Muscle of leg (tissue), 16 donors: ENCODE measurements at places on chromosomes 4 and X.

DNA sequence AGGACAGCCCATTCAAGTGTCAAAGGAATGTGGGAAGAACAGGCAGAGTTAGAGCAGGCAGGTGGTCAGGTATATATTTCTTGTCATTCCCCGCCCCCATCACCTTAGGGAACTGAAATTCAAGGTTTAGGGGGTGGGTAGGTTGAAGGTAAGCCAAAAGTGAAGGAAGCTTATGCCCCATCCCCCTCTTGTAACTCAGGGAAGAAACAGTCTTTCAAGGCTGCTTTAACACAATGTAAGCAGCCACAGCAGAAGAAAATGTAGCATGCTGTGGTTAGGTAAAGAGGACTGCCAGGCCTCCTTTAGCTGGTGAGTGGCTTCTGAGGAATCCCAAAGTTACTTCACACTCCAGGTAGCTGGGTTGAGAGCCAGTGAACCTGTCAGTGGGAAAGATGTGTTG is 122.3 kb downstream of the RS1 start:
- DNase-seq, result no peak

- DNase-seq, result peak; percentile 33
These were observed 21.0 kb upstream of the ANXA5 start for GRCh38 chr4:121717680-121718237.

- DNase-seq, result peak; percentile 24
These were observed 13.1 kb upstream of the DRP2 start for GRCh38 chrX:101206471-101206870.

DNA sequence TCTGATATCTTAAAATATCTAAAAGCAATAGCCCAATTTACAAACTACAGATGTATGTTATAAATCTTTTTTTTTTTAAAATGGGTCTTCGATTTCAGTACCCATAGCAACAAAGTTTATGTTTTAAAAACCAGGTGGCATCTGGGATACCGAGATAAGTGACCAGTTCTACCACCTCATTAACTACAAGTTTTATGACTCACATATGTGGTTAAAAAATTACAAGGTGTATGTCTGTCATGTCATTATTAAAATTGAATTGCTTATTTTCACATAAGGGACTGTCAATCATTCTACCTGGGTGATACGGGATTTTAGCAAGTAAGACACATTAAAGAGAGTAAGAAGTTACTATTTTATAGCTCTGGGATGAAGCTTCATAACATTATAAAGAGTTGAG is 192.0 kb upstream of the ETNPPL start:
- no peak for DNase-seq

DNA sequence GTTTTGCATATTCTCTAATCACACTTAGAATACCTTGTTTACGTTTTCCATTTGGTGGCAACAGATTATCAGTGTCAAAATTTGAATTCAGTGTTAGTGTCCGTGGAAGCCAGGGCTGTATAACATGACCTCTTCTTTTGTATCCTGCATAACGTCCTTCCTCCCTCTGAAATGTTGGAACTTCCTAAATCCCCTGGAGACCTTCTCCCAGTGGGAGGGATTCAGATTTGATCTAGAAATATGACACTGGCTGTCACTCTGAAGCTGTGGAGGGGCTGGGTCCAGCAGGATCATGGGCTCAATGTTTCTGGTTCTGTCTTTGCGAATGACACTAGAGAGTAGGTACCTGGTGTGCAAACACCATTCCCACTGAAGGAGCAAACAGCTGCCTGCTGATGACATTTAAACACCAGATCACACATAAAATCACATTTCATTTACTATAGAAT is 850 bp upstream of the CXCL3 start:
- DNase-seq, result no peak

- DNase-seq, result no peak
These were observed 835 bp downstream of the TDO2 start for GRCh38 chr4:155904331-155904730.

DNA sequence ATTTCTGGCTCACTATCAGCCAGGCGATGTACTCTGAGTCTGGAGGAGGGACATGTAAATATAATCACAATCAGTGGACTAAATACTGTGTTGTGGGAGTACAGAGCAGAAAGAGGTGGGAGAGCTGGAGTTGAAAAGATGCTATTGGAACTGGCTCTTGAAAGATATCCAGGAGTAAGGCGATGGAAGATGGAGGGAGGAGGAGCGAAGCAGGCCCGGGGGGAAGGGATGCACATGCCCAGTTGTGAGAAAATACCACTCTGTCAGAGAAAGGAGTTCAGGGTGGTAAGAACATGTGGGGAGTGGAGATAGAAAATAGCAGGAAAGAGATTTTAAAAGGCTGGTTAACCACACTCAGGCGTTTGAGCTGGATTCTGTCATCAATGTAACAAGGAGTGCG is 216.9 kb upstream of the ETNPPL start:
- DNase-seq, result no peak

DNA sequence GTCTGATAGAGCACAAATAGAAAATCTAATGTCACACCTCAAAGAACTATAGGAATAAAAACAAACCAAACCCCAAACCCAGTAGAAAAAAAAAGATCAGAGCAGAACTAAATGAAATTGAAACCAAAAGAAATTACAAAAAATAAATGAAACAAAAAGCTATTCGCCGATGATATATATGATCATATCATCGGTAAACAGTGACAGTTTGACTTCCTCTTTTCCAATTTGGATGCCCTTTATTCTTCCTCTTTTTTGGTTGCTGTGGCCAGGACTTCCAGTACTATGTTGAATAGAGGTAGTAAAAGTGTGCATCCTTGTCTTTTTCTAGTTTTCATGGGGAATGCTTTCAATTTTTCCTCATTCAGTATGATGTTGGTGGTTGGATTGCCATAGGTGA is 215.3 kb upstream of the AR start:
- DNase-seq, result no peak

- no peak for DNase-seq
These were observed 174.2 kb downstream of the NHS start for GRCh38 chrX:17549107-17549651.

GRCh38 chr4:78032446-78032845 is 24.7 kb upstream of the FRAS1 start:
- DNase-seq, result no peak

- DNase-seq, result no peak
These were observed 1.4 kb downstream of the CPLX1 start for GRCh38 chr4:824461-825062.

GRCh38 chrX:14607446-14607985 is 78.2 kb downstream of the GLRA2 start:
- no peak for DNase-seq

DNA sequence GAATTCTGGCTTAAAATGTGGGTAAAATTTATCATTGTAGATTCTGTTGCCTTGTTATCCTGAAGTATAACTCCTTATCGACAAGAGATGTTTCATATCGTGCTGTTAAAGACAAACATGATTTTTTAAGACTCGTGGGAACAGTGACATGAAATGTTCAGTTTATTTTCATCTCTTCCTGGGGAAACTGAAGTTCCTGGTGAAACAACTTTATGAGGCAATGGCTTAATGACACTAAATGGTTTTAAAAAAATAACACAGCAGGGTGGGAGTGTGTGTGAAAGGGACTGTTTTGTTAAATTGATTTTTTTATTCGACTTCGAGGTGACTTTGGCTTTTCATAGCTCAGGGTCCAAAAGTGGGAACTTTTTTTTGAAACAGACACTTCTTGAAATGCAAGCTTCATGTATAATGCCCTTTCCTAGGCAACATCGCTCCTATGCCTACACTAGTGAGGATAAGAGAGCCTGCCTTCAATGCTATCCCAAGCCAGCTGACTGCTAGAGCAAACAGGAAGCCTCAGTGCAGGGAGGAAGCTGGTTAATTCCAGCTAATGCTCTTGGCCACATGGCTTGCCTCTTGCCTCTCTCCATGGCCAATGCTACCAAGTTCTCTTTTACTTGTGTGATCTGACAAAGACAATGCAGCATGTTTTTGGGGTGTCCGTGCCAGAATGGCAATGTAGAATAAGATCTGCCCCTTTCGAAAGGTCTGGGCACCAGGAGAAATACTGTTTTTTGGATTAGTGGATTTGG is 80.9 kb upstream of the PLAC1 start:
- DNase-seq, result no peak

GRCh38 chrX:50814701-50815100 is 707 bp upstream of the SHROOM4 start:
- DNase-seq, result peak; percentile 26

- DNase-seq, result no peak
These were observed 67.0 kb downstream of the RBM47 start for GRCh38 chr4:40562681-40563080.

- peak; percentile 7 for DNase-seq
These were observed 195.6 kb downstream of the RAPGEF2 start for GRCh38 chr4:159298502-159298901.

DNA sequence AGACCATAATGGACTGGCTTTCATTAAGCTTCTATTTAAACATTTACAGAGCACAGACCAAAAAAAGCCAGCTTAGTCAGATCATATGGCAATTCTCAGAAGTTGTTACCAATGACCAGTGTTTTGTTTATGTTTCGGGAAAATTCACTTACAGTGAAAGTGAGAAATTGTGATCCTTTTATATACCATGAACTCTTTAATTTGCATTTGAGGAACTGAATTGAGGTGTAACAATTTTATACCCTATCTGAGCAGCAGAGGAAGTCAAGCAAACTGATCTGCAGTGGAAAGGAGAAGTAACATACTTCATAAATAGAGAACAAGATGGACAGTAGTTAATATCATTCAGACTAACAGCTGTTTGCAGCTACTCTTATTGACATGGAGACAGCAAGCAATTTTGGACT is 97.1 kb downstream of the TMA16 start:
- peak; percentile 32 for DNase-seq

- DNase-seq, result peak; percentile 92
These were observed 76.3 kb upstream of the TRIM2 start for GRCh38 chr4:153127760-153128494.
